ENCODE measurements at places on chromosomes 5 and 9.

DNA sequence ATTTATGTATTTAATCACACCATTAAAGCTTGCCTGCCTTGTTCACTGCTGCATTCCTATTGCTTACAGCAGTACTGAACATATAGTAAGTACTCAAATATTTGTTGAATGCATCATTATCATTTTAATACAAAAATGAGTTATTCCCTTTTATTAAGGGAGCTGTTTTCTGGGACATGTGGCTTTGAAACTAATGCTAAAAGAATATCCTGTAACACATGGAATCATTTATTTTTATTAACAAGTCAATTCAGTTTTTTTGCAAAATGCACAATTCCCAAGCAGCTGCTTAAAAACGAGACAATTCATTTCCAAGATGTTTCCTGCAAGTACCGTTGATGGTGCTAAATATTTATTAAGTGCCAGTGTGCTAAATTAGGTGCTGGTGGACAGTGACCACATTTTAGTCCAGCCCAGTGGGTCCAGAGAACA is 148.3 kb upstream of the NR3C1 start:
- H3K27me3 ChIP-seq, result no peaks in the 10 kb centered on the region
- no peak for ATAC-seq
- no peak overlapping the region for H3K27ac ChIP-seq
- H3K4me3 ChIP-seq, result no peak overlapping the region
- no peaks in the 10 kb centered on the region for H3K36me3 ChIP-seq

DNA sequence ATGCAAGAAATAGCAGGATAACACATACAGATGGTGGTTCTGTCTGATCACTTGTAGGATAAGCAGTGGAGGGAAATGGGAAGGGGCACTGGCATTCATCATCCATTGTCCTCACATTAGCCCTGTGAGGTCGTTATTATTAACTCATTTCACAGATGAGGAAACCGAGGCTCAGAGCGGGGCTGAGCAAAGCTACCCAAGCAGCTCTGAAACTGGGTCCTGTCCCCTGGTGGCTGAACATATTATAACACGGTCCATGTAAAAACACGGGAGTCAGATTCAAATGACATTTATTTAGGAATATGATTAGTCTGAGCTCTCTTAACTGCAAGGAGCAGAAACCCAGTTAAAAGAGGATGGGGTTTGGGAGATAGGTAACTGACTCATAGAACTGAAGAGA is 43.1 kb downstream of the HRH2 start:
- no peaks in the 10 kb centered on the region for H3K4me1 ChIP-seq
- H3K36me3 ChIP-seq, result no peaks in the 10 kb centered on the region
- peaks cover 13% of the 10 kb centered on the region for H3K27me3 ChIP-seq
- H3K4me3 ChIP-seq, result no peak overlapping the region

GRCh38 chr5:133544346-133544745 is 68.0 kb downstream of the FSTL4 start:
- H3K27ac ChIP-seq, result no peak overlapping the region
- H3K36me3 ChIP-seq, result no peaks in the 10 kb centered on the region
- H3K4me3 ChIP-seq, result no peak overlapping the region

DNA sequence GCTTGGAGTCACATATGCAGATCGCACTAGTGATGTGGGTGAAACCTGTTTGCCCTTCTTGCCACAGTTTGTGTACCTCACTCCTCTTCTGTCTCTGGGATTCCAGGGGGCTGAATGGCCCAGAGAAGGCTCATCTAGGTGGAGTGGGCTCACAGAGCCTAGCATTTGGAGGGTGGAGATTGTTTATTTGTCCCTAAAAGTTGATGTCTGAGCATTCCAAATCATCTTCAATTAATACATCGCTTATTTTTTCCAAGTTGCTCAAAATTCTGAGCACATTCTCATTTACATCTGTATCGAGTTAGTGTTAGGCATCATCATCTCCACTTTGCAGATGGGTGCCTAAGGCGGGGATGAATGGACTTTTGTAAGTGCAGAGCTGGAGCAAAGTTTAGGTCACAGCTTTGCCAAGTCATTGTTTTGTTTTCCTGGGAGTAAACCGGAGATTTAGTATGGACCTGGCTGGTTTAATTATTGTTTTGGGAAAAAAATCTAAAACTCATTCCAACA is 2.0 kb downstream of the ABL1 start:
- peak overlapping the region; percentile 76 for H3K4me3 ChIP-seq
- H3K36me3 ChIP-seq, result no peaks in the 10 kb centered on the region
- H3K27me3 ChIP-seq, result no peaks in the 10 kb centered on the region
- H3K27ac ChIP-seq, result peak overlapping the region; percentile 94

- no peak for ATAC-seq
- peaks cover 7% of the 10 kb centered on the region for H3K4me1 ChIP-seq
- no peaks in the 10 kb centered on the region for H3K36me3 ChIP-seq
- no peaks in the 10 kb centered on the region for H3K27me3 ChIP-seq
These were observed 22.5 kb downstream of the ZNF462 start for GRCh38 chr9:106885451-106885850.
